ENCODE measurements at places on chromosomes 12 and 14.

DNA sequence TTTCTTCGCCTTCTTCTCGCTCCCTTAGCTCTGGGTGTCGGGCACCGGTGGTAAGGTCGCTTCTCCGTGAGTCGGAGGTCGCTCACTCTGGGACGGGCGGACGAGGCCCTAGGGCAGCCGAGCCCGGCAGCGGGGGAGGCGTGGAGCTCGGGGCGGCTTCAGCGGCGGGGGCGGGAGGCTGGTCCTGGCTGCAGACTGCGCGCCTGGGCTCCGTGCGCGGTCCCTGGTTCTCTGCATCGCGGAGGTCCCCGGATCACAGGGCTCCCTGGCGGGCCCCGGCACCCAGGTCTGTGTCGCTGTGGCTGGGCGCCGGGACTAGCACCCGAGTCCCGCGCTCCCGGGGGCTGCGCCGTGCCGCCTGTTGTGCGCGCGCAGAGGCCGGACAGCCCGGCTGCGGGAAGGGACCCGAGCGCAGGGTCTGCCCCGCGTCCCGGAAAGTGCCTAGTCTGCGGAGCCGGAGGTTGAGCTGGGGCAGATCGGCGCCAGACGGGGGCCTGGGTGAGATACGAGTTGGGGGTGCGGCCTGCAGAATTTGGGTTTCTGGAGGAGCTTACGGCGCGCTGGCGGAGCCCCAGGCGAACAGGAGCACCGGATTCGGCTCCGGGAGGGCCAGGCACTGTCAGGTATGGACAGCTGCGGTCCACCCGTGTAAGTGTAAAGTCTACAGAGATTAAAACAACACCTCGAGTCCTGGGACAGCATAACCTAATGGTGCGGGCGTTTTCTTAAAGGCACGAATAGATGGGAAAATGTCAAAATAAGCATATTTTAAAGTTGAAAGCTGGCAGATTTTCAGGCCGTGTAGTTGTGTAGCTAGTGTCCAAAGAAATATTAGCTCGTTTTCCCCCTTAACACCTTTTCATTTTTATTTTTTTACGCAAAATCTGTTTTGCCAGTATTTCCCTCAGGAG lies 713 bp downstream of the FRMD6 start:
- DNase-seq: no peak

DNA sequence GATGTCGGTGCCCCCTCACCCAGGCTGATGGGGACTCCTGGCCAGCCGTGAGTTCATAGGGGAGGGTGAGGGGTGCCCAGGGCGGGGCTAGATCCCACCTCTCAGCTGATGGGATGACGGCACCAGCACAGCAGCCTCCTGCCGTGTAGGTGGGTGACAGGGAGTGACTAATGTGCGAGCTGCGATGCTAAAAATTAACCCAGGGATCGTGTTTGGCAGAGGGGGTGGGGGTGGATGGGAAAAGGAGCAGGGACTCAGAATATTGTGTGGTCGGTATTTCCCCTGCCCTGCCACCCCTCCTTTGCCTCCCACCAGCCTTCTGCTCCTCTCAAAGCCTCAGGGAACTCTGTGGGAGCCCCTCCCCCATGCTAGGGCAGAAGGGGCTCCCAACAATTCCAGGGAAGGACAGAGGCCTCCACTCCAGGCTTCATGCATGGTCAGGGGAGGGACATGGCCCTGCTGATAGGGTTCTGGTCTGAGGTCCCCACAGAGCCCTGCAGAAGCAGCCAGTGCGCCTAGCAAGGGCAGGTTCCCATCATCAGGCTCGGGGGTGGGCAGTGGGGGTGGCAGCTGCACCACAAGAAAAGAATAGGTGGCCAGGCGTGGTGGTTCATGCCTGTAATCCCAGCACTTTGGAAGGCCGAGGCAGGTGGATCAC lies 12.5 kb downstream of the TAMALIN start:
- no peak for DNase-seq

DNA sequence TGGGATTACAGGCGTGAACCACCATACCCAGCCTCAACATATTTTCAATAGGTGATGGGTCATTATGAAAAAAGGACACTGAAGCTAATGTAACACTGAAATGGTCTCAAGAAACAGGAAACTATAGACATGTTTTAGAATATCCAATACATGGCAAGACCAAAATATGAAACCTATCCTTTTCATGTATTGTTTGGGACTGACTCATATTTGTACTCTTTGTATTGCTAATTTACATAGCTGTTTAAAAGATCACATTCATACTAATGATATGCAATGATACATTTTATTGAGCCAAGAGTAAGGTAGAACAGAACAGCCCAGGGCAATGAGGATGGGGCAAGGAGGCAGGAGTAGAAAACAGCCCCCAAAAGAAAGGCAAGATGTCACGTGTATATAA lies 32.6 kb downstream of the RESF1 start:
- DNase-seq: no peak

GRCh38 chr12:104219908-104220404 lies 4.4 kb downstream of the TXNRD1 start:
- no peak for DNase-seq

- peak; percentile 82 for DNase-seq
These were observed 25.6 kb upstream of the MAP1LC3B2 start for GRCh38 chr12:116533343-116534251.

DNA sequence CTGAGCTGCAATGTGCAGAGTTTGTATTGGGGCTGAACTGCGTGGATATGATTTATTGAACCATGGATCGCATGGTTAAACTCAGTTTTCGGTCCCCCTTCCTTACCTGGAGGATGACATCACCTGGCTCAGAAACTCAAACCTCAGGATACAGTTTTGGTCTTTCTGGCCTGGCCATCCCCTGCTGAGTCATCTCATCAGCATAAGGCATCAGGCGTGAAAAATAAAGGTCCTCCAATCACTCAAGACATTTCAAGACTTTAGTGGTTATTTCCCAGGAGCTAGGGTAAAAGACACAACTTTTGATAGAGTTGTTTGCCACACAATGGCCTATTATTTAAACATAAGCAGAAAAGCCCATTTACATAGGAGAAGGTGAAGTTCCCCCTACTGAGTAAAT lies 631.1 kb upstream of the TMEM132C start:
- DNase-seq: no peak

DNA sequence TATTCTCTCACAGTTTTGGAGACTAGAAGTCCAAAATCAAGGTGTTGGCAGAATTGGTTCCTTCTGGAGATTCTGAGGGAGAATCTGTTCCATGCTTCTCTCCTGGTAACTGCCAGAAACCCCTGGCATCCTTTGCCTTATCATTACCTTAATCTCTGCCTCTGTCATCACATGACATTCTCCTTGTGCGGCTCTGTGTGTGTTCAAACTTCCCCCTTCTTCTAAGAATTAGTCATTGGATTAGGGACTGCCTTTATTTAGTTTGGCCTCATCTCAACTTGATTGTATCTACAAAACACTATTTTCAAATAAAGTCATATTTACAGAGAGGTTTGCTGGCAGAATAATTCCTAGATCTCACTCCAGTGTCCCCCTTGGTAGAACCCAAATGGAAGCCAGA lies 68.9 kb downstream of the ZNF641 start:
- DNase-seq: no peak

GRCh38 chr14:44798386-44799242 lies 163.1 kb downstream of the KLHL28 start:
- no peak for DNase-seq

- DNase-seq: no peak
These were observed 70.0 kb downstream of the GALNT9 start for GRCh38 chr12:132259364-132259871.

GRCh38 chr12:9829982-9830381 lies 2.7 kb downstream of the KLRF1 start:
- DNase-seq: no peak

DNA sequence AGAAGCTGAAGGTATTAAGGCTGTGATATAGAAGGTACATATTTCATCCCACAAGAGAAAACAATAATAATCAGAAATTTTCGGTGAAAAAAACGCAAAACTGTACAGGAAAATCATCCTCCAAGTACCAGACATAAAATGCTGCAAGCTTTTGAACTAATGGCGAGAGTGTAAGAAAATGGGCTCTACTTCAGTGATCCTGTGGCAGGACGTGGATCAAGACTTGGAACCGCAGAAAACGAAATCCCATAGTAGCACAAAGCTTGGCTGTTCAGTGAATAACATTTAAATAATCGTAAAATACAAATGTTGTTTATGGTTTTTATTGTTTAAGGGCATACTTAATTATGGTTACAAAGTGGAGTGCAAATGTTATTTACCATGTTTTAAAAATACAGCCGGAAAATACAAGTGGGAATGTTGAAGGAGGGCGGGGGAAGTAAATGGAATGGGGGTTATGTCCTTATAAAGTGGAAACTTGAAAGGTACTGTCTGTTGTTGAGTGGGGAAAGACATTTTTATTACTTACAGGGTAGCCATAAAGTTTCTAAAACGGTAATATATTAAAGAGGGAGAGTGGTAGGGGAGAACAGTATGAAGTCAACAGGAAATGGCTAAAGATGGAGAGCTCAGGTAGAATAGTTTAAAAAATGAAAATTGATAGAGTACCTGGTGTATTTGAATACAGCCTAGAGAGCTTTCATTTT lies 1.1 kb downstream of the SMIM10L1 start:
- DNase-seq: no peak
